ENCODE measurements at places on chromosomes 4 and X. TPM values are rescaled to one million over a fixed set of nuclear protein-coding genes. Genes with fewer than 3 reads are reported as not detected.

The NDST4 gene
- total RNA-seq, result not detected

GRCh38 chrX:128676651-128677050 is 624.4 kb upstream of the ACTRT1 start:
- no peaks in the 10 kb centered on the region for H3K36me3 ChIP-seq
- no peaks in the 10 kb centered on the region for H3K4me1 ChIP-seq
- no peak overlapping the region for H3K4me3 ChIP-seq
- DNase-seq, result no peak

DNA sequence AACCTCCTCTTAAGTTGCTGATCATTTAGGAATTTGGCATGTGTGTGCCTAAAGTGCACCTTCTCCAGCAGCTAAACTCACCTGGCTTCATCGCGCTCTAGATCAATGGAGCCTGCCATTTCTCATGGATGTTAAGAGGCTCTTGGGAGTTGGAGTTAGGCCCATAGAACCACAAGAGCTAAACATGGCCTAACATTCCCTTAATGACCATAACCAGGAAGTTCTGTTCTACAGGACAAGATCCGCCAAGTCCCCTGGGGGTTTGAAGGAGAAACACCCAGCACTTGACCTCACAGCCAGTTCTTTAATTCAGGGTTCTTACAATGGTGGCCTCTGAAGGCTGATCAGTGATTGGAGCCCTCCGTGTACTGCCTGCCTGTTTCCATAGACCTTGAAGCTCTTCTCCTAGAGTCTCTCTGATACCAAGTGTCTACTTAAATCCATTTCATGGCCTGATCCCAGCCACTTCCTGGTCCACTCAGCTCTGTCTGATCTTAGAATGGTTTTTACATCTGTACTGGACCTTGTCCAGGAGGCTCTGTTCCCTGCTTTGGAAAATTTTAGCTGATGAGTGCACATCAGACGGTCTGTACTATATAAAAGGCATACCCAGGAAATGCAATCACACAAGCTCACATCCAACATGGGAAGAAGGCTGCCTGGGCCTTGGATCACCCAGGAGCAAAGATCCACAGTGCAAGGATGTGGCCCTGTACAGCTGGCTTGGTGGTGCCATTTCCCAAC is 45.1 kb downstream of the RPS3A start:
- H3K4me3 ChIP-seq, result no peak overlapping the region
- peak overlapping the region; percentile 53 for H3K27ac ChIP-seq
- H3K4me1 ChIP-seq, result peaks cover 8% of the 10 kb centered on the region
- DNase-seq, result no peak
- no peaks in the 10 kb centered on the region for H3K27me3 ChIP-seq

The GABRE gene
- total RNA-seq, result 8.3 TPM

DNA sequence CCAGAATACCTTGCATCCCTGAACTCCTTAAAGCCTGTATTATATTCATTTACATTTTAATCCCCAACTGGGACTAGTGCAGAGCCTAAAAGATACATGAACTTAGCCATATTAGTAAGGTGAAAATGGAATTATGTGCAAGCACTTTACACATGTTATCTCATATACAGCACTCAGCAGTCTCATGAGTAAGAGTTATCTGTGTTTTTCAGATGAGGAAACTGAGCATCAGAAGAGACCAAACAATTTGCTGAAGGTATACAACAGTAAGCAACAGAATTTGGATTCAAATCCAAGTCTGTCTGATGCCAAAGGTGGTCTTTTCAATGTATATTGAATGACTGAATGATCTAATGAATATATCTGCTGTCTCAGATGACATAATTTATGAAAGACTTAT is 12.3 kb downstream of the ATP7A start:
- no peak overlapping the region for H3K4me3 ChIP-seq
- H3K36me3 ChIP-seq, result no peaks in the 10 kb centered on the region
- no peaks in the 10 kb centered on the region for H3K27me3 ChIP-seq
- DNase-seq, result no peak
- H3K4me1 ChIP-seq, result no peaks in the 10 kb centered on the region

DNA sequence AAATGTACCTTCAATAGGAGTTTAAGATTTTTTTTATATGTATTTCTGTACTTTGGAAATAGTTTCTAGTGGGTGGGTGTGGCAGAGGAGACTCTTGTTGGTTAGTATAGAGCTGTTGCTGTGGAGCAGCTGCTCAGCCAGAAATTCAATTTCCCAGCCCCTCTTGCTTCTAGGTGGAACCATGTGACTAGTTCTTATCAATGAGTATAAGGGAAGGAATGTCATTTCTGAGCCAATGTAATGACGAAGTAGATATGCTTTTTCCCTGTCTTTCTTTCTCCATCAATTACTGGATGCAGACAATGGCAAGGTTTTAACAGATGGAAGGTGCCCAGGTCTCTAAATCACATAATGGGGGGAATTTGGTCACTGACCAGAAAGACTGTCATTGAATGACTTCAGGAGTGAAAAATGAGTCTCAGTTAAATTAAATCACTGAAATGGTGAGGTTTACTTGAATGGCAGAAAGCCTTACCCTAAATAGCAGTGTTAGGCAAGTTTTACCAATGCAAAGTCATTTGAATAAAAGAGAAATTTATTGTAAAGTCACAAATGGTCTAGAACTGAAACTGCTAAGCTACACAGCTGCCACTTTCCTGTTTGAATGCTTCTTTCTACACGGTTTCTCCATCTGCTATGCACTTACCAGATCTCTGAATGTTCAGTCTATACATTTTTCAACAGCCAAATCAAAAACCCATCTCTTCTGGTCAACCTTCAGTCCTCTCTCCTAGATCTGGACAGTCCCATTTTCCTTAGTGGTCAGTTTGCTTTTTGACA is 795.4 kb upstream of the MAGEB2 start:
- no peak overlapping the region for H3K27ac ChIP-seq
- H3K27me3 ChIP-seq, result peaks cover 44% of the 10 kb centered on the region
- H3K36me3 ChIP-seq, result no peaks in the 10 kb centered on the region
- H3K4me3 ChIP-seq, result no peak overlapping the region
- DNase-seq, result no peak

DNA sequence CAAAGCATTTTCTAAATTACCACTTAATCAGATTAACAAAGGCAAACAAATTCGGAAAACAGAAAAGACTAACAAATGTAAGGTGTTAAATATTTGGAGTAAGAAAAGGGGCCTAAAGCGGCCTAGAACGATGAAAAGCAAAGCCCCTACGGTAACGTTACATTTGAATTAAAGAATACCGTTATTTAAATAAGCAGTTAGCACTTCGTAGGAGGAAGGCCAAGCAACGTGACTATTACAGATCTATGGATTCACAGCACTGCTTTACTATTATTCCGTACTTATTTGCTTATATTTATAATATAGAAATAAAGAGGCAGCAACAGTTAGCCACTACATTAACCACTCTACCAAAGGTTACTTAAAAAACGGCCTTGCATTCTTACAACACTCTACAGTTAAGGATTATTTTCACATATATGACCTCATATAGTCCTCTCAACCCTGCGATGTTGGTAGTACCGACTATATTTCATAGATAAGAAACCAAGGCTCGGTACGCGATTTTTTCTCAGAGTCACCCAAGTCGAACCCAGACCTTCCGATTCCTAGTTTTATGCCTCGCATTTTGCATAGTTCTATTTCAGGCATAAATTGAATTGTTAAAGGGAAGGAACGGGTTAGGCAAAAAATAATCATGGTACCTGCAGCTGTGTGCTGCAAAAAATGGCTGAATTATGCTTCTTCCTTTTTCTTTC is 2.9 kb downstream of the KLHL15 start:
- H3K27ac ChIP-seq, result no peak overlapping the region
- H3K4me1 ChIP-seq, result no peaks in the 10 kb centered on the region
- no peak for DNase-seq
- peaks cover 20% of the 10 kb centered on the region for H3K27me3 ChIP-seq
- H3K4me3 ChIP-seq, result peak overlapping the region; percentile 91

- H3K27me3 ChIP-seq, result no peaks in the 10 kb centered on the region
- no peak for DNase-seq
- peaks cover 8% of the 10 kb centered on the region for H3K36me3 ChIP-seq
- H3K4me1 ChIP-seq, result peaks cover 14% of the 10 kb centered on the region
Measured at GRCh38 chrX:74272230-74272629, 31.8 kb upstream of the ZCCHC13 start.

DNA sequence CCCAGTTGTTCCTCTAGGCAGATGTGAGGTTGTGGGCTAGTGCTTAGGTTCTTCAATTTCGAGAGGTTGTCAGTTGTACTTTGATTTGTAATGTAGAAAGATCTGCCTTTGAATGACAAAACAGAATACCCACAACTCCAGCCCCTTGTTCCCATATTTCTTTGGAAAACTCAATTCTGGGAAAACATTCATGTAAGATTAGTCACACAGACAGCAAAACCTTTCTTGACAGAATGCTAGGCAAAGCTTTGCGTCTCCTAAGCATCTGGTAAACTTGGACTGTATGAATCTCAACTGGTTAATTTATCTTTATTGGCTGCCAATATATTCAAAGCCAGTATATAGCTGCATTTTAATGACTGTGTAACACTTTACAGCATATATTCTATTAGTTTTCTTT is 34.9 kb downstream of the NOCT start:
- H3K27me3 ChIP-seq, result no peaks in the 10 kb centered on the region
- H3K36me3 ChIP-seq, result peaks cover 16% of the 10 kb centered on the region
- peaks cover 12% of the 10 kb centered on the region for H3K4me1 ChIP-seq
- DNase-seq, result no peak
- H3K27ac ChIP-seq, result no peak overlapping the region
- H3K4me3 ChIP-seq, result no peak overlapping the region

GRCh38 chr4:153788413-153789276 is at the start of gene SFRP2:
Gene SFRP2 (minus strand): TSS chr4:153789083. CDS start chr4:153788835, 248 bp downstream.
- peak within 1 kb of the TSS; percentile 99 for H3K27ac ChIP-seq
- peaks cover 32% of the 10 kb centered on the region for H3K4me1 ChIP-seq
- H3K27me3 ChIP-seq, result peaks cover 8% of the 10 kb centered on the region
- peaks cover 20% of the 10 kb centered on the region for H3K36me3 ChIP-seq
- peak within 1 kb of the TSS; percentile 89 for H3K4me3 ChIP-seq

The STK26 gene
- 123 TPM for total RNA-seq

DNA sequence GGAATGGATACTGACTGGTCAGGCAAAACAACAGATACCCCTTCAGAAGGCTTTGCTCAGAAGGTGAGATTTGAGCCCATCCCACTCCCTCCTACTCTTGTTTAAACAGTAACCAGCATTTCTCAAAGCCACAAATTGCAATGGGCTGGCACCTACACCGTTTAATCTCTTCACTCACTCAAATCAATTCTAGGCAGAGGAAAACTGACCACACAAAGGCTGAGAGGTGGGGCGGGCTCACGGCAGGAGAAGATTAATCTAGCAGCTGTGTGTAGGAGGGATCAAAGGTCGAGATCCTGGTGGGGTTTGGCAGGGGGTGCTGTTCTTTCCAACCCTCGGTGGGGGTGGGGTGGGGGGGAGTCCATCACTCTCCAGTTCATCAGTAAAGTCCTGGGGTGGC is 622.4 kb downstream of the BCOR start:
- no peak for DNase-seq
- no peak overlapping the region for H3K27ac ChIP-seq
- H3K36me3 ChIP-seq, result no peaks in the 10 kb centered on the region
- no peak overlapping the region for H3K4me3 ChIP-seq
- no peaks in the 10 kb centered on the region for H3K4me1 ChIP-seq

DNA sequence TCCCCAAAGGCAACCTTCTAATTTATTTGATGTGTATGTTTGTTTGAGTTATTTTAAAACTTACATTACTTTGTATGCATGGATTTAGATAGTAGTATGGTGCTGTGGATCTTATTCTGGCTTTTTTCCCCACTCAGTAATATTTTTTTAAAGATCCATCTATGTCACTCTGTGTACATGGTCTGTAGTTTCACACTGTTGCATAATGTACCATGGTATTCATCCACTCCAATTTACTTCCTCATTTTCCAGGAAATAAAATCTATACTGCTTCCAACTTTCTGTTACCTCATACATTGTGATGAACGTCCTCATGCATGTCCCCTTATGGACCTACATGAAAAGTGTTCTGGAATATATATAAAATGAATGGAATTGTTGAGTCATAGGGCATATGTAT is 17.6 kb downstream of the ARMCX2 start:
- no peaks in the 10 kb centered on the region for H3K27me3 ChIP-seq
- DNase-seq, result no peak
- no peak overlapping the region for H3K27ac ChIP-seq
- H3K4me3 ChIP-seq, result no peak overlapping the region
- H3K36me3 ChIP-seq, result no peaks in the 10 kb centered on the region

DNA sequence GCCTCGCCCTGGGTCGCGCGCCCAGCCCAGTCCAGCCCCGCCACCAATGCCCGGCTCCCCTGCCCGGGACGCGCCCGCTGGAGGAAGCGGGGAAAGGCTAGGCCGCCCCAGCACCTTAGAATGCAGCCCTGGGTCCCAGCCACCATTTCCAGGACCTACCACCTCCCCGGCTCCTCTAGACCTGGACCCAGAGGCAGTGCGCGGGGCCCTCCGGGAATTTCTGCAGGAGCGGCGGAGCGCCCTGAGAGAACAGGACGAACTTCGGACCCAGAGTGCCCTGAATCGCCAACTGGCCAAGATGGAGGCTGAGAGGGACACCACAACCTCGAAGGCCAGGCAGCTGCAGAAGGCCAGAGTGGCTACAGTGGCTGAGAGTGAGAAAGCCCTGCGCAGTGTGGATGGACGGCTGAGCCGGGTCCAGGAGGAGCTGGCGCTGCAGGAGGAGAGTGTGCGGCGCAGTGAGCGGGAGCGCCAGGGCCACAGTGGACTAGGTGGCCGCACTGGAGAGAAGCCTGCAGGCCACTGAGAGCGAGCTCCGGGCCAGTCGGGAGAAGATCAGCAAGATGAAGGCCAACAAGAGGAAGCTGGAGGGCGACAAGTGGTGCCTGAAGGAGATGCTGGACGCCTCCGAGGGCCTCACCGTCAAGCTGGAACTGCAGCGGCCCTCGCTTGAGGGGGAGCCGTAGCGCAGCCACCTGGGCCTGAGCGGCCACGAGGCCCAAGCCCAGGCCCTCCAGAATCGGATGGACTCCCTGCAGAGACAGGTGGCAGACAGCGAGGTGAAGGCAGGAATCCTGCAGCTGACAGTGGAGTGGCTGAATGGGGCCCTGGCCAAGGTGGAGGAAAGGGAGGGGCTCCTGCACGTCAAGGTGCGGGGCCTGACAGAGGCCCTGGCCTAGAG is 15.5 kb downstream of the SMIM10L2A start:
- H3K27me3 ChIP-seq, result no peaks in the 10 kb centered on the region
- no peaks in the 10 kb centered on the region for H3K4me1 ChIP-seq
- no peak overlapping the region for H3K4me3 ChIP-seq
- no peaks in the 10 kb centered on the region for H3K36me3 ChIP-seq
- no peak overlapping the region for H3K27ac ChIP-seq

- H3K27ac ChIP-seq, result no peak overlapping the region
- H3K4me1 ChIP-seq, result no peaks in the 10 kb centered on the region
- no peak for DNase-seq
- H3K4me3 ChIP-seq, result no peak overlapping the region
Measured at GRCh38 chr4:25174674-25175073, 14.4 kb upstream of the SEPSECS start.

- no peaks in the 10 kb centered on the region for H3K27me3 ChIP-seq
- H3K36me3 ChIP-seq, result no peaks in the 10 kb centered on the region
- H3K4me1 ChIP-seq, result no peaks in the 10 kb centered on the region
Measured at GRCh38 chr4:79466621-79467020, 58.6 kb upstream of the GK2 start.

DNA sequence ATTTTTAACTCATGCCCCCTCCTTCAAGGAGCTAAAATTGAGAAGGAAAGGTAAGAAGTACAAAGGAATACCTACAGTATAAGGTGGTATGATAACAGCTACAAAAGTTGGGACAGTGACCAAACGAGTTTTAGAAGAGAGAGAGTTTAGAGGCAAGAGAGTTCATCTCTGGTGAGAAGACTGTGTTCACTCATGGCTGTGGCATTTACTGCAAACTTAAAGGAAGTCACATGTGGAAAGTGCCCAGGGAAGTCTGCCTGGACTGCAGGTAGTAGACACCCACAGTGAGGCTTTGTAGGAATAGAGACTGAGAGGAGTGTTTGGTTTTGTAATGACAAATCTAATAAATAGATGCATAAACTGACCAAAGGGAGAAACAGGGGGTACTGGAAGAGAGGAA is 493.5 kb downstream of the IL15 start:
- H3K4me1 ChIP-seq, result no peaks in the 10 kb centered on the region
- H3K4me3 ChIP-seq, result no peak overlapping the region
- DNase-seq, result no peak
- H3K27ac ChIP-seq, result no peak overlapping the region
